ENCODE measurements at places on chromosomes 2 and 18.

- DNase-seq, result no peak
These were observed 206.1 kb upstream of the RND3 start for GRCh38 chr2:150693556-150693955.

GRCh38 chr2:3288470-3289170 is 89.0 kb downstream of the EIPR1 start:
- no peak for DNase-seq

DNA sequence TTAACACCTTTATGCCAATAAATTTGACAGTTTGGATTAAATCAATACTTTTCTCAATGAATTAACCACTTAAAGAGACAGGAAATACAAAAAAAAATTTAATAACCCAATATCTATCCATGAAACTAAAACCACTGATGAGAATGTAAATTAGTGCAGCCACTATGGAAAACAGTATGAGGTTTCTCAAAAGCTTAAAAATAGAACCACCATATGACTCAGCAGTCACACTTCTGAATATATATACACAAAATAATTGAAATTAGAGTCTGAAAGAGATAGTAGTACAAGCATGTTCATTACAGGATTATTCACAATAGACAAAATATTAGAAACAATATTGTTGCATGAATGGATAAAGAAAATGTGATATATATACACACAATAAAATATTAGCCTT is 382.1 kb upstream of the SETBP1 start:
- no peak for DNase-seq

DNA sequence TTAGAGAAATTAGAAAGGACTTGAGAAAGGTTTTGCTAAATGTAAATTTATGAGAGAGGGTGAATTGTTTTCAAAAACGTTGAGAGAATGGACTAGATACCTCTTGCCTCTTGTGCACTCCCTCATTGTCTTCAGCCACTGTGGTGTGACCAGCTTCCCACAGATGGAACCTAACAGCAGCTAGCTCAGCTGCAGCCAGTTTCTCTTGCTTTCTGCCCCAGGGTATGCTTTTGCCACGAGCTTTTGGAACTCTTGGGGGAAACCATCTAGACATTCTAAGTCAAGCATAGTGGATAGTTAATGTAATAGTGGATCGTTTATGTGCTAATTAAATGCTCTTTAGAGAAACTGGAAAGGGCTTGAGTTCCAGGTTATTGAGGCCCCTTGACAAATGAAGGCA is 288.2 kb downstream of the CTNNA2 start:
- DNase-seq, result no peak

DNA sequence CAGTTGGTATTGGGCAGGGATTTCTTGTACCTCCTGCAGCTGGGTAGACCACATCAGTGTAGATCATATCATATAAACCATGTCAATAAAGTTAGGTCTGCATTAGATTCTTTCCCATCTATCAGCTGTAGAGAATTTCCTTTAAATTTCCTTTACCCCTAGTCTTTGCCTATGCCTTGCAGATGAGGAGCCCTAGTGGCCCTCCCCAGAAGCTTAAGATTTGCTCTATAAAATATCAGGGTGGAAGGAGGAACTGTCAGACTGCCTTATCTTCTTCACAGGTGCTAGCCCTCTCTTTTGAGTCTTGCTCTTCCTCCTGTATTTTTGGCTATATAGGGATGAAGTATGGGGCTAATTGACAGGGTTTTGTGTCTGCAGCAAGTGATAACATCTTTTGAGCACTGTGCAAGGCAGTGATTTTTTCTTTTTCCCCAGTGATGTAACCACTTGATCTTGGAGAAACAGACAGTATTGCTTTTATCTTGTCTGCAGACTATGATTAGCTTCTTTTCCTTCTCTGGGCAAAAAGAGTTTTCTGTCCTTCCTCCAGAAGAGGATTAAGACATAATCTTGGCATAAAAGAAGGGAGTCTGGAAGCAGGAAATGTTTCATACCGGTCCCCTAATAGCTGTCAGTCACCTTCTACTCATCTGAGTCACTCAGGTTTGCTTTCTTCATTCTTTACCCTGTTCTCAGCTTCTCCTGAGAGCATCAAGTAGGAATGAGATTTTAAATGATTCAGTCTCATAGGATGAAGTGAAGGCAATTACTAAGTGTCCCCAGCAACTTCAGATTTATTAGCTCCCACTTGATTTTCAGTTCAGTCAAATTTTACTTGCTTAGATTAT is 286.4 kb downstream of the CDH19 start:
- no peak for DNase-seq

GRCh38 chr2:111923276-111923804 is 24.9 kb downstream of the MERTK start:
- no peak for DNase-seq

DNA sequence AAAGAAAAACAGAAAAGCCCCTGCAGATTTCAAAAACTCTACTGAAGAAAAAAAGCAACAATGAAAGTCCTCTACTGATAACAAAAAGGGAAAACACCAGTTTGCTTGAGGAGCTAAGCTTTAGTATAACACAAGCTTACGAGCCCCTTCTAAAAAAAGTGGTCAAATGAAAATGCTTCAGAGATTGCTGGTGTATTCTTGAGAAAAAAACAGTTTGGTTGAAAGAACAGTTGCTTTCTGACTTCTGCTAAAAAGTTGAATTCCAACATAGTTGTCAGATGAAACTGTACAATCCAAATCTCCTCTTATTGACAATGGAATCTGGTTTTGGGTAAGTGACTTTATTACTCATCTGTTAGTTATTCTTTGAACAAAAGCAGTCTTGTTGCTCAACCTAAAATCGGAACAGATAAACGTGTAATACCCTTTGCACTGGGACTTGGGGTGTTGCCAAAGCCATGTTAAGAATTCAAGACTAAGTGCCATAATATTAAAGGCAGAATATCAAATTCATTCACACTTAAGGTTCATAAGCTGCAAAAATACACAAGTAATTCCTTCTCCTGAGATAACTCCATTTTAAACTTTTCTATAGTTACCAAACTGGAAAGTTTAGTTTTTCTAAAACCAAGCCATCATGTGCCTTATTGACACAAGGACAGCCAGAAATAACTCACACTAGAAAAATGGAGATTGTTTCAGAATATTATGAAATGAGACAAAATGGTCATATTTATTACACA is 45.3 kb upstream of the SPAG16 start:
- peak; percentile 11 for DNase-seq

GRCh38 chr2:238251331-238251730 is 11.5 kb upstream of the HES6 start:
- DNase-seq, result no peak

GRCh38 chr2:101430156-101430555 is 42.9 kb upstream of the CREG2 start:
- no peak for DNase-seq

DNA sequence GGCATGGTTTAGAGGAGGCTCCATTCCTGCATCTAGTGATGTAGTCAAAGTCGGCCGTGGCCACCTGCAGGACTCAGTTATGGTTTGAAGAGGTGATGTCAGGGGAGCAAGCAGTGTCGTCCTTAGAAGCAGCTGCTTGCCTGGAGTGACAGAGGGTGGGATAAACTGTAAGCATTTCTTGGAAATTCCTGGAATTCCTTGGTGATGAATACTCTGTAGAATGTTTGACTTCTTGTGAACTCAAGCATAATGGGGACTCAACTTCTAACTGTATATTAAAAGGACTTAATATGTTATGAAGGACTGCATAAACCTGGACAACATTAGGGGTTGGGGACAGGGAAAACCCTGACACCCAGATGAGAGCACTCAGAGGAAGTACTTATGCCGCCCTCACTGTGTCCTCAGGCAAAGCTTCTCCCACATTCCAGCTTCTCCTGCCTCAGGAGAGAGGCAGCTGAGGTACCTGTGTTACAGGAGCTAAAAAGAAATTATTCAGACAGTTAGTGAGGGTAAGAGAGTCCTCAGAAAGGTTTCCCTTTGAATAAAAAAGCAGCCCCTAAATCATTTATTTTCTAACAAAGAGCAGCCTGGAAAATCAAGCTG is 459.9 kb upstream of the CELF4 start:
- no peak for DNase-seq

DNA sequence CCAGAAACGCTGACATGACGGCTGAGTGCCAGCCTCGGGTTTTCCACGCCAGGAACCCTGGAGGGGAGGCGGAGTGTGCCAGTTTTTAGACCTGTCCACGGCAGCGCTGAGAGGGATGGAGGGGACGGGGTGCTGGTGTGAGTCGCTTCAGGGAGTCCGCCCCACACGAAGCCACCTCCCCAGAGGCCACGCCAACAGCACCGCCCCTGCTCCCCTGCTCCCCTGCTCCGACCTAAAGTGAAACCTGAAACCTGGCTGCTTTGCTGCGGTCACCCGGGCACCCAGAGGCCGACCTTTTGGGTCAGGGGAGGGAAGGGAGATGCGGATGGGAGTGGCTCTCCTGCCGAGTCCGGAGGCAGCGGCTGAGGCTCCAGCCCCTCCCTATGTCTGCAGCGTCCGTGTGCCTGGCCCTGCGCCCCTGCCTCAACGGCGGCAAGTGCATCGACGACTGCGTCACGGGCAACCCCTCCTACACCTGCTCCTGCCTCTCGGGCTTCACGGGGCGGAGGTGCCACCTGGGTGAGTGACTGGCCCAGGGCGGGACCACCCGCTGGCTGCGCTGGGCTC is 38.1 kb downstream of the SNED1 start:
- DNase-seq, result no peak

DNA sequence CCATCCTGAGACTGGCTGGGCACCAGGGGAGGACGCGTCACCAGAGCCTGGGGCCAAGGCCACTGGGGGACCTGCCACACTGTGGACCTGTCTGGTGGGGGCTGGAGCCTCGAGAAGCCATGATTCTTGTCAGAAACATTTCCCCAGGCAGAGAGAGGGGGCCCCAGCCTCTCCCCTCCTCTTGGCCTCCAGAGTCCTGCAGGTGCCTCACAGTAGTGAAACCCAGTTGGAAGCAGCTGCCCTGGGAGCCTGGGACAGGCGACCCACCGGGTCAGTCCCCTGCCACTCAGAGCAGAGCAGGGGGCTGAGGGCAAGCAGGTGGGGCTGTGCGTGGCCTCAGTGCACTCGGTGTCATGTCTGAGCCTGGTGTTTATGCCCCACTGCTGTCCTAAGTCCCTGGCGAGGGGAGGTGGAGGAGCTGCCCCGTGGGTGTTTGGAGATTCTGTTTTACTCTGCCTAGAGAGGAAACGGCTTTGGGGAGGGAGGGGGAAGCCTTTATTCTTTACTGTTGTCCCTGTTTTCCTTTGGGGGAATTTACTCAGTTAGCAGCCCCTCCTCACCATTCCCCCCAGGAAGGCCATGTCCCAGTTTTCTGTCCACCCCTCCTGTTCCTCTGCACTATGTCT is 7.7 kb downstream of the OXER1 start:
- no peak for DNase-seq

- no peak for DNase-seq
These were observed 379.3 kb downstream of the SOX11 start for GRCh38 chr2:6071519-6071918.

DNA sequence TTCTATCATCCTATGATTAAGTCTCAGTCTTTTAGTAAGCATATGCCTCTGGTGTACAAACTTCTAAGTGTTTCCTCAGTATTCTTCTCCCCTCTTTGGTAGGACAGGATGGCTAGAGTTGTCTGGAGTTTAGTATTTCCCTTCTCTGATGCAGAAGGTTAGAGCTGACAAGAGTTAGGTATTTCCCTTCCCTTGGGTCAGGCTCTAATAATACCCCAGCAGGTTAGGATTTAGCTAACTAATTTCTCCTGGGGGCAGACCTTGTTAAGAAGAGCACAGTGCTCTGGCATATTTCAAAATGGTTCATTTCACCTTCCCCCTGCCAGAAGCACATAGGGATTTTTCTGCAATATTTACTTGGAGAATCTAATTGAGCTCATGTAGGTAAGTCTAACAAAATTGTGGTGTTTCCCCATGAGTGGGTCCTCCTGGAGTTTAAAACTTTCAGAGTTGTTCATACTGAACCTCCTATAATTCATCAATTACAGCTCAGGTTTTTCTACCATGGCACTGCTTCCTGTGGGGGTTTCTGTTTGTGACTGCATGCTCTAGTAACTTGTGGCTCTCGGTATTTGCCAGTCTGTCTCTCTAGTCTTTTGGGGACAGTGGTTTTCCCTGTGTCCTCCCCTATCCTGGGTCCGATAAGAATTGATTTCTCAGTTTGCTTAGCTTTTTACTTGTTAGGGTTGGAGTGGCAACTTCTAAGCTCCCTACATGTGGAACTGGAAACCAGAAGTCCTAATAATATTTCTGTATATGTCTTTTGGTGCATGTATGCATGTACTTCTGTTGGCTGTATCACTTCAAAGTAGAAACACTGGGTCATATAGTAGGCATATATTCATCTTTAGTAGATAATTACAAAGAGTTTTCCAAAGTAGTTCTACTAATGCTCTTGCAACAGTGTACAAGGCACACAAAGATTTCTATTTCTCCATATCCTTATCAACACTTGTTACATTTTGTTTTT is 77.7 kb downstream of the GDF7 start:
- DNase-seq, result no peak

- no peak for DNase-seq
These were observed 82.1 kb downstream of the ACTR2 start for GRCh38 chr2:65309699-65310098.

DNA sequence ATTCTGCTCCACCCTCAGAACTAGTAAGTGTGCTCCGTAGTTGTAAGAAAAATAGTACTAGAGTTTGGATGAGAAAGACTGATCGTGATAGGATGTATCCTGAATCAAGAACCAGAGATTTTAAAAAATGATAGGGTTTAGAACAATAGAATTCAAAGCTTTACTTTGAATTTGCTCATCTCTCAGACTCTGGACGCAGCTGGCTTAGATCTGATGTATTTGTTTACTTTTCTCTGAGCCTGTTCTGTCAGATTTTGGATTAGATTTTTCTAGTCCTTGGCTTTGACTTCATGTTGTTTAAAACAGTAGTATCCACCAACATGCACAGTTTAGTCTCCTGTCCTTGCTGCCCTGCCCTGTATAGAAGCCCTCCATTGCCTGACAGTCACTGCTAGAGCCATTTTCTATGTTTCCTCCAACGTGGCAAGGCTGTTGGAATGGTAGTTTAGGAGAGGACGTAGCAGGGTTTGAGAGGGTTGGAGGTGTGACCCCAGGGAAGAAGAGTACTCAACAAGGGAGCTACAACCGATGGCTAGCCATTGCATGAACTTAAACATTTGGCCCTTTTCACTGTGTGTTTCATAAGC is 92.4 kb downstream of the MYO3B start:
- DNase-seq, result no peak

- DNase-seq, result no peak
These were observed 17.1 kb upstream of the CTIF start for GRCh38 chr18:48521723-48522122.

DNA sequence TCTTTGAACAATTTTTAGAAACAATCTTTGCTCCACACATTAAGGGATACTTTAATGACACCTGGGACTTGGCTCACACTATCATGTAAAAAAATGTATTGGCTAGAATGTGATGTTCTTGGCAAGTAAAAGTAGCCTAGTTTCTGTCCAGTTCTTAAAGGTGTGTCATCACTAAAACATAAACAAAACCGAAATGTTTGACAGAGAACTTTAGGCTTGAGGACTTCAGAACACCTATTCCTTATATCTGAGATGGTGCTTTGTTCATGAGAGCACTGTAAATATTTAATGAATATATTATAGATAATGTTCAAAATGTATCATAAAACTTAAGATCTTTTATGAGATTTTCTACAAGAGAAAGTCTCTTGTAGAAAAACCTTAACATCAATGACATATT is 19.8 kb upstream of the HNRNPA3 start:
- DNase-seq, result no peak

- DNase-seq, result no peak
These were observed 3.6 kb downstream of the ALK start for GRCh38 chr2:29917781-29918180.

Measured in dermis microvascular lymphatic vessel endothelial cell (primary cell).